ENCODE measurements at places on chromosomes 7 and 10. TPM values are rescaled to one million over a fixed set of nuclear protein-coding genes. Genes with fewer than 3 reads are reported as not detected.

- H3K27me3 ChIP-seq, result no peaks in the 10 kb centered on the region
- peaks cover 23% of the 10 kb centered on the region for H3K4me1 ChIP-seq
- no peak overlapping the region for H3K4me3 ChIP-seq
- no peak for DNase-seq
Measured at GRCh38 chr7:26170663-26171062, 18.7 kb downstream of the NFE2L3 start.

GRCh38 chr7:36147361-36147760, 5.7 kb upstream of the EEPD1 start:
- H3K27ac ChIP-seq, result no peak overlapping the region
- DNase-seq, result no peak
- no peaks in the 10 kb centered on the region for H3K27me3 ChIP-seq
- H3K36me3 ChIP-seq, result no peaks in the 10 kb centered on the region

Gene GPR15LG
- polyA plus RNA-seq, result not detected

Gene CSGALNACT2
- 20.0 TPM for polyA plus RNA-seq

- peaks cover 12% of the 10 kb centered on the region for H3K4me1 ChIP-seq
- no peaks in the 10 kb centered on the region for H3K36me3 ChIP-seq
- DNase-seq, result peak; percentile 34
- H3K27ac ChIP-seq, result peak overlapping the region; percentile 98
- no peaks in the 10 kb centered on the region for H3K27me3 ChIP-seq
Measured at GRCh38 chr10:132163278-132163765, 23.4 kb upstream of the DPYSL4 start.

- H3K4me3 ChIP-seq, result no peak overlapping the region
- no peaks in the 10 kb centered on the region for H3K36me3 ChIP-seq
- H3K27me3 ChIP-seq, result peaks cover 2% of the 10 kb centered on the region
- DNase-seq, result no peak
Measured at GRCh38 chr7:116951366-116952292, 1.7 kb upstream of the ST7 start.

DNA sequence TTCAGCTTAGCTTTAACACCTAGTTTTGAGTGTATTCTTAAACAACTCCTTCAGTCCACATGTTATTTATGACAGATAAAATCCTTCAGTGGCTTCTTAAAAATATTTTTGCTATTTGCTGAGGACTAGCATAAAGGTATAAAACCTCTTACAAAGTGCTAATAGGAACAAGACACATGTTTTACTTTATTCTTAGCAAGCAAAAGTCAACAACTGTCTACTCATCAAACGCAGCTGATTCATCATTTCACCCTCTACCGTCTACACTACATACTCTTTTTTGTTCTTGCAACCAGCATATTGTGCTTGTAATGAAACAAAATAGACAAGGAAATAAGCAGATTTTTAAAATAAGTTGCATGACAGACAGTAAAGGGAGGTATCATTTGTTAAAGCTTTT, 319.7 kb downstream of the SNX13 start:
- no peaks in the 10 kb centered on the region for H3K4me1 ChIP-seq
- H3K27me3 ChIP-seq, result no peaks in the 10 kb centered on the region
- H3K4me3 ChIP-seq, result no peak overlapping the region
- H3K36me3 ChIP-seq, result no peaks in the 10 kb centered on the region

Gene NPFFR1
- not detected for polyA plus RNA-seq

- no peaks in the 10 kb centered on the region for H3K4me1 ChIP-seq
- no peak overlapping the region for H3K27ac ChIP-seq
- DNase-seq, result no peak
- H3K36me3 ChIP-seq, result no peaks in the 10 kb centered on the region
- H3K27me3 ChIP-seq, result peaks cover 22% of the 10 kb centered on the region
Measured at GRCh38 chr10:111455776-111456426, 379.1 kb downstream of the ADRA2A start.

DNA sequence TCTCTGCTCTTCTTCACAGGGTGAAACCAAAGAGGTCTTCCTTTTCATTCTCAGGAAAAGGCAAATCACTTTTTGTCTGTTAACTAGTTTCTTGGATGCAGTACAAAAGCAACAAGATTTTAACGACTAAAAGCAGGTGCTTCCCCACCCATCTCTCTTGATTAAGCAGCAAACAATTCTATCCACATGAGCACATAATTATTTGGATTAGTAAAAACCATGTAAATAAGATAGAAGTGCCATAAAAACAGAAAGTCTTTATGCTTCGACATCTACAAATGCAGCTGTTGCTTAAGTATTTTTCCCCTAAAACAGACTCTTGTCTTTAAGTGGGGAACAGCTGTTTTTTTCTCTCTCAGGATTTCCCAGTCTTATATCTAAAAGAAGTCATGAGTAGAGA, 37.4 kb downstream of the USP54 start:
- no peaks in the 10 kb centered on the region for H3K4me1 ChIP-seq
- no peak overlapping the region for H3K4me3 ChIP-seq

Gene TFR2
- 0.79 TPM for polyA plus RNA-seq

Gene NUTM2B
- polyA plus RNA-seq, result not detected

DNA sequence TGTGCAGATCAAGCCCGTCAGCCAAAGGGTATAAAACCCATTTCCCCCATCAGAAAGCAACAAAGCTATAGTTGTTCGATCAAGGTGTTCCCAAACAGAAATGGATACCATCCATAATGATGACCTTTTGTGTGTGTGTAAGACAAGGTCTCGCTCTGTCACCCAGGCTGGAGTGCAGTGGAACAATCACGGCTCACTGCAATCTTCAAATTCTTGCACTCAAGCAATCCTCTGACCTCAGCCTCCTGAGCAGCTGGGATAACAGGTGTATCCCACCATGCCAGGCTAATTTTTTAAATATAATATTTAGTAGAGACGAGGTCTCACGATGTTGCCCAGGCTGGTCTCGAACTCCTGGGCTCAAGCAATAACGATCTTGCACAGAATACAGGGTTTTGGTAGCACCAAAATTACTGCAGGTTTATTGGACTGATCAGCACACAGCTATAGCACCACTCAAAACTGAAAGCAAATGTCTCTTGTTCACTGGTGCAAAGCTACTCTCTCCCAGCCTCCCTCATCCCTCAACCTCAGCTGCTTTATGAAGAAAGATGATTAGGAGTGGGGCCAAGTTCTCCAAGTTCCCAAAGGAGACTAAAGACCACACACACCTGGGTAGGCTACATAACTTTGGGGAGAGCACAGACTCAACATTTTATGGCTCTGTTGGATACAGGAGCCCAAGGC, 80.5 kb downstream of the ABI1 start:
- peaks cover 40% of the 10 kb centered on the region for H3K4me1 ChIP-seq
- peak overlapping the region; percentile 43 for H3K4me3 ChIP-seq
- no peak overlapping the region for H3K27ac ChIP-seq
- DNase-seq, result no peak
- no peaks in the 10 kb centered on the region for H3K27me3 ChIP-seq
- H3K36me3 ChIP-seq, result peaks cover 8% of the 10 kb centered on the region

Gene CXCL12
- not detected for polyA plus RNA-seq

- DNase-seq, result no peak
- H3K4me3 ChIP-seq, result no peak overlapping the region
- H3K27ac ChIP-seq, result no peak overlapping the region
Measured at GRCh38 chr7:8389593-8390261, 43.7 kb upstream of the NXPH1 start.

Gene MRPL43
- polyA plus RNA-seq, result 136 TPM

DNA sequence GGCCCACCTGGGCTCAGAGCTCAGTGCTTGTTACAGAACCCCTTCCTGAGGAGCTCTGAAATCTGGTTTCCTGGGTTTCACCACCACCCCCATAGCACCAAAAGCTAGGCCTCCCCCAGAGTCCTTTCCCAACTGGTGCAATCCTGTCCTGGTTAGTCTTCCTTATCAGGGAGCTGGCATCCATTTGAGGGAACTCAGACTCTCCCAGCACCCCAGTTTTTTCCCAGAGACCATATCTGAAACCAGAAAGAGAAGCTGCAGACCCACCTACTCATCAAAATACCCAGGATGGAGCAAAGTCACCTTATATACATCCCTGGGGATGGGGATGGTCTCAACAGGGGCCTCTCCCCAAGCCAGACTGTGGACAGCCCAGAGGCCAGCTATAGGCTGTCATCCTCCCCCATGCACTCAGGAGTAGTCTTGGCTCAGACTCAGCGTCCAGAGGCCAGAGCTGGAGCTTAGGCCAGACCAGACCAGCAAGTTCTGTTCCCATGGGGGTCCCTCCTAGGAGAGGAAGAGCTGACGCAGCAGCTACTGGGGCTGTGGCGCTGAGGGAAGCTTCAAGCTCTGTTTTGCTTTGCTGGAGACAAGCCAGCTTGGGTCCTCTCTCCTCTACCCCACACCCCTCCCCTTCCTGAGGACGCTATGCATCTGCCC, 3.0 kb downstream of the TBATA start:
- no peaks in the 10 kb centered on the region for H3K27me3 ChIP-seq
- DNase-seq, result no peak
- H3K4me3 ChIP-seq, result no peak overlapping the region
- H3K36me3 ChIP-seq, result no peaks in the 10 kb centered on the region
- H3K4me1 ChIP-seq, result peaks cover 6% of the 10 kb centered on the region

GRCh38 chr7:94149789-94150545, 145.8 kb upstream of the BET1 start:
- no peaks in the 10 kb centered on the region for H3K36me3 ChIP-seq
- no peak overlapping the region for H3K27ac ChIP-seq
- no peak overlapping the region for H3K4me3 ChIP-seq
- peaks cover 6% of the 10 kb centered on the region for H3K27me3 ChIP-seq

- peak overlapping the region; percentile 84 for H3K27ac ChIP-seq
- no peaks in the 10 kb centered on the region for H3K36me3 ChIP-seq
- H3K4me3 ChIP-seq, result peak overlapping the region; percentile 70
- H3K4me1 ChIP-seq, result peaks cover 2% of the 10 kb centered on the region
- no peaks in the 10 kb centered on the region for H3K27me3 ChIP-seq
Measured at GRCh38 chr7:152512706-152513105, 76.9 kb upstream of the KMT2C start.

Gene HTR5A
- not detected for polyA plus RNA-seq

- H3K27ac ChIP-seq, result peak overlapping the region; percentile 10
- no peak overlapping the region for H3K4me3 ChIP-seq
- no peaks in the 10 kb centered on the region for H3K27me3 ChIP-seq
Measured at GRCh38 chr7:24920451-24921361, 59.3 kb downstream of the OSBPL3 start.

- peaks cover 71% of the 10 kb centered on the region for H3K4me1 ChIP-seq
- no peak for DNase-seq
- no peaks in the 10 kb centered on the region for H3K27me3 ChIP-seq
- H3K4me3 ChIP-seq, result no peak overlapping the region
Measured at GRCh38 chr7:605661-606450, 86.2 kb upstream of the PDGFA start.

- no peak overlapping the region for H3K4me3 ChIP-seq
- H3K27me3 ChIP-seq, result no peaks in the 10 kb centered on the region
- H3K27ac ChIP-seq, result no peak overlapping the region
- DNase-seq, result no peak
Measured at GRCh38 chr7:27940341-27940740, 200.4 kb downstream of the TAX1BP1 start.

DNA sequence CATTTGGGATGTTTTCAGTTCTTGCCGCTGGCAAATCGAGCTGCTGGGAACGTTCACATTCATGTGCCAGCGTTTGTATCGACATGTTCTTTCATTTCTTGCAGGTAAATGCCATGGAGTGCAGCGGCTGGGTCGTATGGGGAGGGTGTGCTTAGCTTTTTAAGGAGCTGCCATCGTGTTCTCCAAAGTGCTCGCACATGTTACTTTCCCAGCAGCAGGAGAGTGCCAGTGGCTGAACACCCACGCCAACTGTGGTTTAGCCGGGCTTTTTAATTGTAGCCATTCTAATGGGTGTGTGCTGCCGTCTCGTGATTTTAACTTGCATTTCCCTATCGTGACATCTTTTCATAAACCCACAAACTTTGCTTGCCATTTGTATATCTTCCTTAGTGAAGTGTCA, 11.6 kb upstream of the BNIP3 start:
- no peaks in the 10 kb centered on the region for H3K36me3 ChIP-seq
- H3K27me3 ChIP-seq, result no peaks in the 10 kb centered on the region
- DNase-seq, result no peak
- H3K27ac ChIP-seq, result no peak overlapping the region

DNA sequence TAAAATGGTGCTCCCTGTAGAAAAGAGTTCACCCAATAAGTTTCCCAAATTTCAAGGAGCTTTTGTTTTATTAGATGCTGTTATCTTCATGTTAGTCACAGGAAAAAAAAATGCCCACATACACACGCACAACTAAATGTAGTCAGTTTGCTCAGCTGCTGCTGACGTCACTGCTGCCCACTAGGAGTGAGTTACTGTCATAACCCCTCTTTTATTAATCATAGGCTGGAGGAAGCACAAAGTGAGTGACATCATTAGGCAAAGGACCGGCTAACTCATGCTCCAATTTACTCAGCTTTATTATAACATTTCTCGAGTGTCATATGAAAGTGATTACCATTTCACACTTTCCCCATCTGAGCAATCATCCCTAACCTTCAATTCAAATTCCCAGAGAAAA, 6.7 kb upstream of the INHBA start:
- no peaks in the 10 kb centered on the region for H3K36me3 ChIP-seq
- peaks cover 46% of the 10 kb centered on the region for H3K27me3 ChIP-seq
- no peak for DNase-seq
- no peak overlapping the region for H3K4me3 ChIP-seq
- H3K27ac ChIP-seq, result no peak overlapping the region

Gene AVPI1
- polyA plus RNA-seq, result 3.2 TPM

DNA sequence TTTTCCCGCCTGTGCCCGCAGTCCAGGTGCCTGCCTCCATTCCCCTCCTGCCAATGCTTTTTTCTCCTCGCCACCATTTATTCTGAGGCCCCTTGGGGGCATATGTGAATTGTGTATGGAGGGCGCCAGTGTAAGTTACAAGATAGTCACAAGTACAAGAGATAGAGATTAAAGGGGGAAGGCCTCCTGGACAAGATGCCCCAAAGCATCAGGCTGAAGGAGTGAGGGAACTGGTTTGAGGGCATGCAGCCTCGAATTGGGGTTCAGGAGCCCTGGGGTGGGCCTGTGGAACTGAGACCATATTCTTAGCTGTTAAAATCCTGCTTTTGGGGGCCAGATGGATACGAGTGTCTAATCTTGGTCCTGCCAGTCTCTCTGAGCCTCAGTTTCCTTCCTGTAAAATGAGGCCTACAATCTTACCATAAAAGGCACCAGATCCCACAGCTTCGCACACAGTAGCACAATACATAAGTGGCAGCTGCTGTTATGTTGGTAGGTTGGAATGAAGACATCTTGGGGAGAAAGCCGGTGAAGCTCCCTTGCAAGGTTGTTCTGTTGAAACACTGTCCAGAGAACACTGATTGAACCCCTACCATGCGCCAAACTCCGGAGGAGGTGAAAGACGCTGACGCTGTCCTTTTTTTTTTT, 545 bp upstream of the COMTD1 start:
- no peak for DNase-seq
- no peaks in the 10 kb centered on the region for H3K27me3 ChIP-seq
- H3K36me3 ChIP-seq, result peaks cover 15% of the 10 kb centered on the region
- peak overlapping the region; percentile 80 for H3K4me3 ChIP-seq
- H3K27ac ChIP-seq, result peak overlapping the region; percentile 92
- H3K4me1 ChIP-seq, result peaks cover 16% of the 10 kb centered on the region

GRCh38 chr7:86720306-86720705, 76.6 kb downstream of the GRM3 start:
- H3K4me3 ChIP-seq, result no peak overlapping the region
- no peaks in the 10 kb centered on the region for H3K4me1 ChIP-seq
- no peaks in the 10 kb centered on the region for H3K27me3 ChIP-seq
- no peak overlapping the region for H3K27ac ChIP-seq
